ENCODE measurements at places on chromosomes 4 and X. TPM values are rescaled to one million over a fixed set of nuclear protein-coding genes. Genes with fewer than 3 reads are reported as not detected.

DNA sequence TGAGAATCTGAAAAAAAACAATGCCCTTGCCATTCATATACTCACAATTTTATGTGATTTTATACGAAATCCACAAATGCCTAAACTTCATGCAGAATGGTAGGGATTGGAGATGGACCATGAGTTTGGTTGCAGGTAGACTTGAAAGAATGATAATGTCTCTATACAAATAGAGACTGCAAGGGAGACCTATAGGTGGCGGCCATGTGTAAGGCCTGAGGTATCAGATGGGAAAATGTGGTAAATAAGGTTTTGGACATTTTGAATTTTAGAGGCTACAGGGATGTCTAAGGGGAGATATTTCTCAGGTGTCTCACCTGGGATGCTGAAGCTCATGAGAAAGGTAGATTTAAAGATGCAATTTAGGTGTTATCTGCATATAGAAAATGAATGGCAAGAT lies 78.0 kb downstream of the GABRB1 start:
- no peak for DNase-seq

DNA sequence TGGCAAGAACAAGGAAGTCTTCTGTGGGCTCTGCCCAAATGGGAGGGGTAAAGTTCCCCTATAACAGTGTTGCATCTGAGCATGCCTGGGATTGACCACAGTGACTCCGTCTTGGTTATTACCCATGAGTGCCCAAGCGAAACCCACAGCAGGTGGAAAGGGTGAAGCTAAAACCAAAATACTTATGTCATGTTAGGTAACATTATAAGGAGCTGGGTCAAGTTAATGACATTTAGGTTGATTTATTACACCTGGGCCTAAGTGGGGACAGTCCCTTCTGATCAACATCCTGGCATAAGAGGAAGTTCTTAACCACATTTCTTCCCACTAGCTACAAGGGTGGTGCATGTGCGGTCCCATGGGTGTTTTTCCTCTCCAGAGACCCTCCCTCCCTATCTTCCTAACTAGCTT lies 1.3 kb upstream of the ZNF732 start:
- DNase-seq = no peak

DNA sequence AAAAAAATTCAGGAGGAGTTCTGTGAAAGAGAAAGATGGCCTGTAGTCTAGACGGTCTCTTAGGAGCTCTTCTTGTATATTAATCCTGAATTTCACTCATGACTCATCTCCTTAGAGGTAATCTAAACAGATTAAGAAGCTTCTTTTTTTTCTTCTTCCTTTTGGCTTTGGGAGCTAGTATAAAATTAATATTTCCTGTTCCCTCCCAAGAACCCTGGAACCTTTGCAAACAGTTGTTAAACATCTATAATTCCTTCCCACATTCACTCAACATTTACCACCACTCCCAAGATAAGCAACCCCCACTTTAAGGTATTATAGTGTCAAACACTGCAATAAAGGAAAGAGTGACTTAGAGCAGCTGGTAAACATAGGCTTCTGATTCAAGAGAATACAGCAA lies 146.4 kb upstream of the EDNRA start:
- DNase-seq = no peak

DNA sequence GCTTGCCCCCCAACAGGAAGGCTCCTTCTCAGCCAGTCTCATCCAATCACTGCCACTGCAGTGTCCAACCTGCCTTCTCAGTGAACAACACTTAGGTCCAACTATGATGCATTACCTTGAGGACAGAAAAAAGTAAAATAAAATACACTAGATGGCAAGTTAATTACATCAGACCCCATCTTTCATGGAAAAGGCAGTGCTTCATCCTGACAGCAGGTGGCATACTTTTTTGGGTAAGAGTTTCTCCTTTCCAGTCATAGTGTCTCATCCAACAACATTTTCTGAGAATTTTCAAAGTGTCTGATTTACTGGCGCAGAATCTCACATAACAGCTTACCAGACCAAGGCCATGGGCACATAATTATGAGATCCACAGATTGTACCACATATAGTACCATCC lies 1742.8 kb downstream of the PCDH7 start:
- peak; percentile 27 for DNase-seq

GRCh38 chr4:10161146-10161545 lies 44.5 kb upstream of the WDR1 start:
- no peak for DNase-seq

- no peak for DNase-seq
Observed at GRCh38 chr4:74375824-74376426, 11.0 kb downstream of the EREG start.

GRCh38 chrX:122866532-122866931 lies 317.5 kb upstream of the GRIA3 start:
- DNase-seq = no peak

DNA sequence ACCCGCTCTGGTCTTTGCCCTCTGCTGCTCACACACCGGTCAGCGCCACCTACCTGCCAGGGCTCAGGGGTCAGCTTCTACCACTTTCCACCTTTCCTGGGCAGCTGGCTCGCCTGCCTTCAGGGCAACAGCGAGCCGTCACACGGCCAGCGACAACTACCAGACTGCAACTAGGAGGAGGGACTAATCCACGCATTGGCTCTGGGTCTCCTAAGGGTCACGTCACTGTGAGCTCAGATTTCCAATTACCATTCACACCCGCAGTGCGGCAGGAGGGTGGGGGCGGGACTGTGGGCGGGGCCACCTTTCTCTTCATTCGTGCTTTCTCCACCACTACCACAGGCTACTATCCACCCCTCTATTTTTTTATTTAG lies at the start of gene BEX5:
BEX5 (minus strand) TSS at position 172 of the 374 bp plus-strand sequence. CDS start 1,712 bp downstream, outside the sequence.
- no peak for DNase-seq

PDLIM3 gene
- 11.5 TPM for total RNA-seq
